ENCODE measurements at places on chromosomes 13 and 19.

DNA sequence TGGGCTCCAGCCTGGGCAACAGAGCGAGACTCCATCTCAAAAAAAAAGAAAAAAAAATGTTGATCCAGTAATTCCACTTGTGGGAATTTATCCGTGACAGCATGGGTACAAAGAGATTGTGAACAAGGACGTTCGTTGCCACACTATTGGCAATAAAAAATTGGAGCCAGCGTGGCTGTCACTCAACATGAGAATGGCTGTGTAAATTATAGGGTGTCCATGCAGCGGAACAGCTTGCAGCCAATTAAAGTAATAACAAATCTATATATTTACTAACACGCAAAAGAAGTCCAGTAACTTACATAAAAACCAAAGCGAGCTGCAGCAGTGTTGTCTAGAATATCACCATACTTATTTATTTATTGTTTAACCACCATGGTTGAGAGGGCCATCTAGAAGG lies 19.3 kb downstream of the DPF1 start:
- no peak for DNase-seq

- no peak for DNase-seq
Observed at GRCh38 chr13:112833551-112834257, 135.3 kb upstream of the MCF2L start.

DNA sequence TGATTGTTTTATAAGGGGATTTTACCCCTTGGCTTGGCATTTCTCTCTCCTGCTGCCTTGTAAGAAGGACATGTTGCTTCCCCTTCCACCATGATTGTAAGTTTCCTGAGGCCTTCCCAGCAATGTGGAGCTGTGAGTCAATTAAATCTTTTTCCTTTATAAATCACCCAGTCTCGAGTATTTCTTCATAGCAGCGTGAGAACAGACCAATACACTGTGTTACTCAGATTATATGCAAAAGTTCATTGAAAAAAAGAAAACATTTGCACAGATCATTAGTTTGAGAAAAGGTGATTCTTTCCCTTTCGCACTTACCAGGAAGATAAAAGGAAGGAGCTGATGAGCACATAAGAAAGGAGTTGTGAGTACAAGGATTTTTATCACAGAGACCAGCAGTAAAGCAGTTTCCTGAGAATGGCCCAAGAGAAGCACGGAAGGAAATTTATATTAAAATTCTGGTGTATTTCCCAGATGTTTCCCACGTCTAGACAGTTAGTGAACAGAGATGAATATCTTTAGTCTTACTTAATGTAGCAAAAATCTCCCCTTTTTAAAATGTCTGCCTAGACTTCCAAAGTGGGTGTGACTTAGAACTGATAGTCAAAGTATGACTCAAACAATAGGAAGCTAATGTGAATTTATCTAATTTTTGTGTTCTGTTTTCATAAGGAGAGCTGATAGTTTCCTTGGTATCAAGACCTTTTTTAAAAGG lies 431.8 kb upstream of the SGCG start:
- no peak for DNase-seq

GRCh38 chr19:49651029-49651819 lies 9.2 kb downstream of the SCAF1 start:
- DNase-seq = no peak

GRCh38 chr13:110971486-110971885 lies 56.6 kb upstream of the ANKRD10 start:
- no peak for DNase-seq

DNA sequence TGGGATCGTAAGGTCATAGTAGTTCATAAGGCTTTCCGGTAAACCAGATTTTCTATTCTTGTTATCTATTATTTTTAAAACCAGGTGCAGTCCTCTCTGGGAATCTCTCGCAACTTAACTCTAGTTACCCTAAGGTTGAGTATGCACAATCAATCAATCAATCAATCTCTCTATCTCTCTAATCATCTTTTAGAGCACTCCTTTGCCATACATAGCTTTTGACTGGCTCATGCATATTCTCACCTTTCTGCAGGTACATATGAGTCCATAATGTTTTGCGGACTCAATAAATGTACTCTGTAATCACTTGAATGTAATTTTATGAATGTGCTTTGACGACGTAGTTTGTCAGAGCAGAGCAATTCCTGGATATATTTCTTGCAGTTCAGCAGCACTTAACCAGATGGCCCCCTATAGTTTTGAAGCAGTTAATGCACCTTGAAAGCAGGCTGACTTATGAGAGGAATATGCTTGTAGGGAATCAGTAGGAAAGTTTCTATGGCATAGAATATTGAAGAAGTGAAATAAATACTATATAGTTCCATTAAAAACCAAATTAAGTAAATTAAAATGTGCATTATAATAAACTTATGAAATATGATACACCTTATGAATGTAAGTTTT lies 524.7 kb downstream of the GPC5 start:
- no peak for DNase-seq
